Naive thymus-derived CD8-positive, alpha-beta T cell (primary cell): ENCODE measurements at places on chromosomes 13 and 19. TPM values are rescaled to one million over a fixed set of nuclear protein-coding genes. Genes with fewer than 3 reads are reported as not detected.

- DNase-seq, result no peak
- H3K27me3 ChIP-seq, result peaks cover 9% of the 10 kb centered on the region
- H3K36me3 ChIP-seq, result peaks cover 26% of the 10 kb centered on the region
These were observed 62.9 kb downstream of the DCT start for GRCh38 chr13:94416454-94417080.

DNA sequence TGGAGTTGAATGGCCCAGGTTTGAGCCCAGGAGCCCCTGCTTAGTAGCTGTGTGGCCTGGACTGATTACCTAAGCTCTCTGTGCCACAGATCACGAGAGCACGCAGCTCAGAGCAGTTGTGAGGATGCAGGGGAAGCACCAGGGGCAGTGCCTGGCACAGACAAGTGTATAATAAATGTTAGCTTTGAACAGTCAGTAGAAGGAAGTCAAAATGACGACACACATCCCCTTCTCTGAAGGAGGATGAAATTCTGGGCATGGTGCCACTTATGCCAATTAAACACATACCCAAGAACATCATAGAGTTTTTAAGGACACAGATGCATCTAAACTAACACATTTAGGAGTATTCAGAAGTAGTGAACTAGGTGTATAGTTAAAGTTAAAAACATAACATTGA, 24.9 kb upstream of the SIGLEC11 start:
- H3K36me3 ChIP-seq, result peaks cover 21% of the 10 kb centered on the region
- DNase-seq, result no peak
- no peaks in the 10 kb centered on the region for H3K27me3 ChIP-seq

SPACA4 gene
- not detected for total RNA-seq

GRCh38 chr13:97108530-97108900, 113.6 kb upstream of the MBNL2 start:
- H3K4me1 ChIP-seq, result peaks cover 9% of the 10 kb centered on the region
- no peak overlapping the region for H3K4me3 ChIP-seq
- no peak overlapping the region for H3K27ac ChIP-seq
- peaks cover 13% of the 10 kb centered on the region for H3K27me3 ChIP-seq

- DNase-seq, result no peak
- H3K27me3 ChIP-seq, result peaks cover 2% of the 10 kb centered on the region
- no peaks in the 10 kb centered on the region for H3K36me3 ChIP-seq
These were observed 13.7 kb upstream of the SCEL start for GRCh38 chr13:77521595-77522367.

AP3D1 gene
- total RNA-seq, result 71.3 TPM

DNA sequence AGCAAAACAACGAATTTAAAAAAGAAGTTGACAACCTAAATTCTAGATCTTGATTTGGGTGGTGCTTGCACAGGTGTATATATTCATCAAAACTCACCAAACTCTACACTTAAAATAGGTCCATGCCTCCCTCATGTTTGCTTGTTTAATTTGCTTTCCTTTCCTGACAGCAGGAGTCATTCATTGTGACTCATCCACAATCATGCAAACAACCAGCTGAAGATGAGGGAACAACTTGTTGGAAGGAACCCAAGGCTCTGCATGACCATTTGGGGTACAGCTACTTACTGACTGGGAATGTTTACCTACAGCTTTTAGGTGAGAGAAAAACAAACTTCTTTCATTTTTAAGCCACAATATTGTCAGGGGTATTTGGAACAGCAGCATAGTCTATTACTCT, 96.6 kb downstream of the RXFP2 start:
- H3K36me3 ChIP-seq, result no peaks in the 10 kb centered on the region
- H3K27ac ChIP-seq, result no peak overlapping the region
- no peaks in the 10 kb centered on the region for H3K27me3 ChIP-seq
- no peak for DNase-seq

DHDH gene
- total RNA-seq, result 1.8 TPM

GRCh38 chr13:95485518-95486144, 66.9 kb upstream of the CLDN10 start:
- H3K4me3 ChIP-seq, result no peak overlapping the region
- no peaks in the 10 kb centered on the region for H3K36me3 ChIP-seq
- no peaks in the 10 kb centered on the region for H3K4me1 ChIP-seq
- H3K27me3 ChIP-seq, result peaks cover 5% of the 10 kb centered on the region
- no peak for DNase-seq

GRCh38 chr19:54875506-54875905, 1.5 kb downstream of the FCAR start:
- no peak overlapping the region for H3K4me3 ChIP-seq
- peaks cover 11% of the 10 kb centered on the region for H3K36me3 ChIP-seq
- no peak for DNase-seq
- H3K27me3 ChIP-seq, result peaks cover 16% of the 10 kb centered on the region
- no peaks in the 10 kb centered on the region for H3K4me1 ChIP-seq

GRCh38 chr13:48072304-48072703, 22.6 kb downstream of the MED4 start:
- peaks cover 93% of the 10 kb centered on the region for H3K36me3 ChIP-seq
- DNase-seq, result no peak
- H3K4me3 ChIP-seq, result no peak overlapping the region
- no peaks in the 10 kb centered on the region for H3K4me1 ChIP-seq

GRCh38 chr13:43239275-43239840, 216.0 kb downstream of the DNAJC15 start:
- H3K4me3 ChIP-seq, result no peak overlapping the region
- no peak for DNase-seq
- H3K27ac ChIP-seq, result no peak overlapping the region
- peaks cover 2% of the 10 kb centered on the region for H3K27me3 ChIP-seq

SHISA7 gene
- total RNA-seq, result not detected

DNA sequence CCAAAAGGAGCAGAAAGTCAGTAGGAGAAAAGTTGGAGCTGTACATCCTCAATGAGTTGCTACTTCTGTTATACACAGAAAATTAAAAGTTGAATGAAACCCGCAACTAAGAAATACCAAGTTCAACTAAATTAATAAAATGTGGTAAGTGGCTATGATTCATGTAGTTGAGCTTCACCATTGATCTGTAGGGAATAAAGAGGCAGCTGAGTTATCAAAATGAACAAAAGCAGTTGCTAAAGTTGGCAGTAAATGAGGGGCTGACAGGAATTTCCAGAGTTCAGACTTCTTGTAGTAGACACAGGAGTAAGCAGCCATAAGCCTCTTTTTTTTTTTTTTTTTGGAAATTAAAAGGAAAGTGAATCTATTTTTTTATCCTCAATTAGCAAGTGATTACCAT, 234.6 kb downstream of the POSTN start:
- DNase-seq, result no peak
- no peaks in the 10 kb centered on the region for H3K4me1 ChIP-seq
- no peak overlapping the region for H3K4me3 ChIP-seq
- H3K27me3 ChIP-seq, result no peaks in the 10 kb centered on the region
- H3K36me3 ChIP-seq, result peaks cover 4% of the 10 kb centered on the region
- H3K27ac ChIP-seq, result no peak overlapping the region

PCDH17 gene
- not detected for total RNA-seq

FFAR1 gene
- total RNA-seq, result not detected

PLVAP gene
- not detected for total RNA-seq

FPR1 gene
- total RNA-seq, result not detected

GRCh38 chr19:14683439-14683838, 6.4 kb upstream of the ZNF333 start:
- H3K27me3 ChIP-seq, result peaks cover 3% of the 10 kb centered on the region
- H3K36me3 ChIP-seq, result no peaks in the 10 kb centered on the region
- no peaks in the 10 kb centered on the region for H3K4me1 ChIP-seq
- no peak overlapping the region for H3K4me3 ChIP-seq

GRCh38 chr13:112688560-112689302, 1.1 kb upstream of the ATP11A start:
- H3K4me1 ChIP-seq, result peaks cover 42% of the 10 kb centered on the region
- H3K36me3 ChIP-seq, result no peaks in the 10 kb centered on the region
- peak overlapping the region; percentile 90 for H3K4me3 ChIP-seq
- no peaks in the 10 kb centered on the region for H3K27me3 ChIP-seq
- peak; percentile 19 for DNase-seq
- peak overlapping the region; percentile 88 for H3K27ac ChIP-seq

KASH5 gene
- 0.36 TPM for total RNA-seq

- H3K27ac ChIP-seq, result no peak overlapping the region
- H3K36me3 ChIP-seq, result no peaks in the 10 kb centered on the region
- H3K4me3 ChIP-seq, result no peak overlapping the region
- no peak for DNase-seq
These were observed 152.1 kb downstream of the URI1 start for GRCh38 chr19:30093966-30094755.

- H3K27me3 ChIP-seq, result peaks cover 5% of the 10 kb centered on the region
- no peak for DNase-seq
- no peak overlapping the region for H3K27ac ChIP-seq
- H3K4me1 ChIP-seq, result no peaks in the 10 kb centered on the region
These were observed 121.5 kb downstream of the FGF14 start for GRCh38 chr13:102280366-102280765.

DNA sequence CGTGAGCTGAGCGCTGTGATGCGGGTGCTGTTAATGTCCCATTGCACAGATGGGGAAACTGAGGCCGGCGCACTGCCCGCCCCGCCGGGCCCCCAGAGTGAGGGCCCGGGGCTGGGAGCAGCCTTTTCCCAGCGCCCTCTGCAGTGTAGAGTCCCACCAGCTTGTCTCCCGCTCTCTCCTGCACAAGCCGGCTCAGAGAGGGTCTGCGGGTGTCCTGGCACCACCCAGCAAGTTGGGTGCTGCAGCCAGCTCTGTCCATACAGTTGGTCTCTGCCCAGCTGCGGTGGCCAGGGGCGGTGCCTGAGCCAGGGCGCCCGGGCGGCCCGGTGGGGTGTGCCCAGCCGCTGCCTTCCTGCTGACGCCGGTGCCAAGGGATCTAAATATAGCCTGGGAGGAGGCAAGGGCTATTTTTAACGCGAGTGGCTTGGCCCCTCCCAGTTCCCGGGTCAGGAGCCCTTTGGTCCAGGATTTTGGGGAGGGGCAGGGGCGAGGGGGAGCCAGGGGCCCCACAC, 19.3 kb downstream of the GADD45B start:
- H3K27ac ChIP-seq, result no peak overlapping the region
- H3K27me3 ChIP-seq, result peaks cover 27% of the 10 kb centered on the region
- no peaks in the 10 kb centered on the region for H3K36me3 ChIP-seq
- no peak for DNase-seq
- peak overlapping the region; percentile 64 for H3K4me3 ChIP-seq

ZNF729 gene
- not detected for total RNA-seq

DNA sequence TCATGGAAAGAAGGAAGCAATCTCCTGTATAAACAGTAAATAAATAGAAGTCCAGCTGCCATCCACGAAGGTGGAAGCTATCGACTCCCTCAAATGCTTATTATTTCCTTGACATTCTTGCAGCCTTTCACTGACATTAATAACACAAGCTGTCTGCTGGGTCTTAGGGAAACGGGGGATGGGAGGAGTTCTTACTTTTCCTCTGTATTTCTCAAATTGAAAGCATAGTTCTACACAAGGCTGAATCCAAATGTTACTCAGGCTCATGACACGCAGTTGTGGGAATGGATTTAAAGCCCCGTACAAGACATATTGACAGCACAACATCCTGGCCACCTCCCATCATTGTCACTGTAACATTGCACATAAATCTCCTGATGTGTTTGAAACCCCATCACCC, 4.0 kb downstream of the SERPINE3 start:
- H3K4me1 ChIP-seq, result no peaks in the 10 kb centered on the region
- H3K4me3 ChIP-seq, result no peak overlapping the region
- DNase-seq, result no peak
- H3K36me3 ChIP-seq, result no peaks in the 10 kb centered on the region

DNA sequence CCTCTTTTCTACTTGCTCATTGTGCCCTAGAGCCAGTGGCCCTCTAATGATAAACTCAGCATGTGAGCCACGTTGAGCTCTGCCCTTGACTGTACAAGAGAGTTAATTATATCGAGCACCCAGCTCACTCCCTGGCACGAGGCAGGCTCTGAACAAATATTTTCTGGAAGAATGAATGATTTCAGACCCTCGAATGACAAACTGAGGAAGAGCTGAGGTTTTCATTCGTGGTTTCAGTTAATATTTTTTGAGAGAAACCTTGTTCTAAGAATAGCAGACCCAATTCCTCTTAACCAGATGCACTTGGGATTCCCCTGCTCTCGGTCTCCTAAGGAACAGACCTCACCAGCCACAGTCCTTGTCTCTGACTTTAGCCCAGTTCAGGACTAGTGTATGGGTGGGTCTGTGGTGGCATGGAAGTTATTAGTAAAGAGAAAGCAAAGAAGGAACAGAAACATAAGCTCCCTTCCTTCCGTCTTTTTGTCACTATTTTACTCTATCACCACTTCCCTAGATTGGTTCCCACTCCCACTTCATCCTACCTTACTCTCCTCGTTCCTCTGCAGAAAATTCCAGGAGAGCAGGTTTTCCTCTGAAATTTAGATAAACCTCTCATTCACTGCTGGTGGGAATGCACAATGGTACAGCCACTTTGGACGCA, 22.1 kb upstream of the WDFY2 start:
- peaks cover 31% of the 10 kb centered on the region for H3K4me1 ChIP-seq
- H3K27ac ChIP-seq, result no peak overlapping the region
- H3K4me3 ChIP-seq, result no peak overlapping the region
- H3K27me3 ChIP-seq, result peaks cover 3% of the 10 kb centered on the region

DNA sequence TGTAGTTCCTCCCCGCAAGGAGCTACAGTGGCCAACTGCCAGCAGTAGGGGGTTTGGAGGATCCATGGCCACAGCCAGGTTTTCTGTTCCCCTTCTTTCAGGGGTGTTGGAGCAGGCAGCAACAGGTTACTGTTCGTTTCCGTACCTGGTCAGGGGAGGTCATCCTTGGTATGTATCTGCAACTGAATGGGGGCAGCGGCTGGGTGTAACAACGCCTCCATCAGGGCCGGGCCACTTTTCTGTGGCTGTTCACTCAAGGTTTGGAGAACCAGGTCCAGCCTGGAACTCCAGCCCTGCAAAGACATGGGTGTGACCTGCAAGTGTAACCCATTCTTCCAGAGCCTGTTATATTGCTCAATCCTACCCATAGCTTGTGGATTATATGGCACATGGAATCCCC, 732.3 kb upstream of the MIR17HG start:
- no peak for DNase-seq
- H3K36me3 ChIP-seq, result no peaks in the 10 kb centered on the region
- no peak overlapping the region for H3K27ac ChIP-seq
- no peaks in the 10 kb centered on the region for H3K27me3 ChIP-seq
